ENCODE measurements at places on chromosomes 3 and 15.

GRCh38 chr3:48271763-48272498, 31.0 kb downstream of the ZNF589 start:
- no peak for DNase-seq

- no peak for DNase-seq
These were observed 51.8 kb downstream of the ABI3BP start for GRCh38 chr3:100941451-100941850.

- DNase-seq = no peak
These were observed 175.1 kb upstream of the ATP11B start for GRCh38 chr3:182618085-182618732.

GRCh38 chr15:45796433-45796832, 161.6 kb downstream of the SQOR start:
- DNase-seq = no peak

DNA sequence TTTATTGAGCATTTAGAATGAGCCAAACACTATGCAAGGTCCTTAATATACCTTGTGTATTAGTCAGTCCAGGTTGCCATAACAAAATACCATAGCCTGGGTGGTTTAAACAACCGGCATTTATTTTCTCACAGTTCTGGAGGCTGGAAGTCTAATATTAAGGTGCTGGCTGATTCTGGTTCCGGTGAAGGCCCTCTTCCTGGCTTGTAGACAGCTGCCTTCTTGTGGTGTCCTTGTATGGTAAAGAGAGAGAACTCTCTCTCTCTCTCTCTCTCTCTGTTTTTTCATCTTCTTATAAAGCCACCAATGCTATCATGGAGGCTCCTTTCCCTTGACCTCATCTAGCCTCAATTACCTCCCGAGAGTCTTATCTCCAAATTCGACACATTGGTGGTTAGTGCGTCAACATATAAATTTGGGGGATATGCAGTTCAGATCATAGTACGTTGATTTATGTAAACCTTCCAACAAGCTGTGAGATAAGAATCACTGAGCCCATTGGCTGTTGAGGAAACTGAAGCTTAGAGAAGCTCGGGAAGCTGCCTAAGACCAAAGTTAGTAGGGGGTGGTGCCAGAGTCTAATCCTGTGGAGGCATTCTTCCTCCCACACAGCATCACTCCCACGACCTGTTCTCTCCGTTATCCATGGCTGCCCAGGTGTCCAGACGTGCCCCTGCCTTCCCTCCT, 298.0 kb upstream of the PROK2 start:
- DNase-seq = no peak

DNA sequence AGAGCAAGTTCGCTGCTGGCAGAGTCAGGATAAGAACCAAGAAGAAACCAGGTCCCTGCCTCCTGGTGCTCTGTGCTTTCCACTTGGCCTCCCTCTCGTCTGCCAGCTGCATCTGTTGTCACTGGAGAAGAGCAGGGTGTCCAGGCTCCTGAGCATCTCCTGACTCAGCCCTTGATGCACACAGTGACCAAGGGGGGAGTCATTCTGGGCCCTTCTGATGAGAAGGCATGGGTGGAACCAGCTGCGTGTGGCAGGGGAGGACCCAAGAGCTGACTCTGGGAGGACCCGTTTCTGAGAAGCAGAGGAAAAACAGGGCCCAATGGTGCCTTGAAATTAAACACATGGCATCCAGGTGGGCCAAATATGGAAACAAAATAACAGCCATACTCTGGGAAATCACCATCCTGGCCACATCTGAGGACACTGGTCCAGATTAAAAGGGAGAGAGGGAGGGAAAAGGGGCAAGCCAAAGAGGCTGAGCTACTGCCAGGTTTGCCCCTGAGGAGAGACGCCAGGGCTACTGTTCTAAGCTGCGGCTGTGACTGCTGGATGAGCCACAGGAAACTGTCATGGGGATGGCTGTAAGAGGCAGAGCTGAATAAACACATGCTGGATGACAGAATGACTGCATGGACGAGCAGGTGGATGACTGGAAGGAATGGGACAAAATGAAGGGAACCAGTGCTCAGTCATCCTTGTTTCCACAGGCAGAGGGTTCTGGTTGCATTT, 58.1 kb upstream of the CA12 start:
- DNase-seq = no peak

- no peak for DNase-seq
These were observed at the start of gene TPRG1 for GRCh38 chr3:189171707-189172106. TSS of gene TPRG1 (plus strand) at chr3:189171971. CDS start at chr3:189207385, 35,414 bp downstream.

GRCh38 chr3:114697401-114697800, 403.6 kb downstream of the TIGIT start:
- no peak for DNase-seq

DNA sequence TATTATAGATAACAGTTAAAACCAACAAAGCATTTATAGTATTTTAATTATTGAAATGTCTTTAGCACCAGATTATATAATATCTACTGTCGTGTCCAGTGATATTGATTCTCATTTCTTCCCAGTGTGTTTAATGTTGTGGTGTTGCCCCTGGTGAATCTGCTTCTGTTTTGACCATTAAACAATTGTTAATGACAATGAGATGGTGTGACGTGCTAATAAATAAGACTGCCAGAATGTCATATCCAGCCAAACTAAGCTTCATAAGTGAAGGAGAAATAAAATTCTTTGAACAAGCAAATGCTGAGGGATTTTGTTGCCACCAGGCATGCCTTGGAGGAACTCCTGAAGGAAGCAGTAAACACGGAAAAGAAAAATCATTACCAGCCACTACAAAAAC, 480.0 kb upstream of the ROBO1 start:
- DNase-seq = no peak

DNA sequence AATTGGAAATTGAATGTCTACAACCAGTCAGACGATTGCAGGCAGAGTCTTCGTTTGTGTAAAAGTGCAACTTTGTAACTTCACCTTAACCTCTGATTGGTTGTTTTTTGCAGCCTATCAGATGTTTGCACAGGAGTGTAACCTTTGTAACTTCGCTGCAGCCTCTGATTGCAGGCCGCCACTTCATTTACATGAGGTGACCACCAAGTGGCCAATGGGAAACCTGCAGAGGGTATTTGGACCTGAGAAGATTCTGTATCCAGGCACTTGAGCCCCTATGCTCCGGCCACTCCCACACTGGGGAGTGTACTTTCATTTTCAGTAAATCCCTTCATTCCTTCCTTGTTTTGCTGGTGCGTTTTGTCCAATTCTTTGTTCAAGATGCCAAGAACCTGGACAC, 68.1 kb upstream of the PFN2 start:
- DNase-seq = no peak

GRCh38 chr3:111714305-111714704, 119.2 kb upstream of the ZBED2 start:
- DNase-seq = no peak

- no peak for DNase-seq
These were observed 279.3 kb upstream of the LRRFIP2 start for GRCh38 chr3:37453393-37454389.

DNA sequence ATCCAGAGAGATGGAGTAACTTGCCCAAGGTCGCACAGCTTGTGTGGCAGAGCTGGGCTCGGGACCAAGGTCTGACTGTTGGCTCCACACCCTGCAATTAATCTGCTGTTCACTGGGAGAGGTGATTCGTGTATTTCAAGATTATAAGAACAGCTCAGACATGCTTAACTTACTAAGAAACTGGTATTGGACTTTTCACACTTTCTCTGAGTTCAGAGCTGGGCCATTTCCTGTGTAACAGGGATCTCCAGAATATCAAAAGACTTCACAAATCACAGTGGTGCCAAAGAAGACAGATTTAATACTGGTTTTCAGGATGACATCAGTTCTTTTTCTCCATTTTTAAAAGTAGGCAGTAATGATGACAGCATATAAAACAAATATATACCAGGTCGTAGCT, 156.8 kb upstream of the UBE2E1 start:
- no peak for DNase-seq

- no peak for DNase-seq
These were observed 218.1 kb downstream of the NLGN1 start for GRCh38 chr3:173615661-173616060.

- no peak for DNase-seq
These were observed 18.4 kb upstream of the OCA2 start for GRCh38 chr15:28117432-28117990.

DNA sequence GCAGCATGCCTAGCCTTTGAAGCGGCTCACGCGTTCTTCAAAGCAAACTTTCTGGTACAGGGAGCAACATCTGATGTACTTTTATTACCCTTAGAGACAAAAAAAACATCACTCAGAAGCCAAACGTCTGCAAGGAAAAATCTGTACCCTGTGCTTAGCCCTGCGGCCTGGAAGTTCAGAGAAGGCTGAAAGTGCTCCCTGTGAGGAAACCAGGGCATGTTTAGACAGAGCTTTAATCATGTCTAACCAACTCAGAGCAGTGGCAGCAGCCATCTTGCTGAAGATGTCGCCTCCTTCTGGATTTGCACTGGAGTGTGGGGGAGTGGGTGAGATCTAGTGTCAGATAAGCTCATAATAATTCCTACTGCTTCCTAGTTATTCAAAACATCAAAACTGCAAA, 170.4 kb downstream of the P3H2 start:
- DNase-seq = no peak

DNA sequence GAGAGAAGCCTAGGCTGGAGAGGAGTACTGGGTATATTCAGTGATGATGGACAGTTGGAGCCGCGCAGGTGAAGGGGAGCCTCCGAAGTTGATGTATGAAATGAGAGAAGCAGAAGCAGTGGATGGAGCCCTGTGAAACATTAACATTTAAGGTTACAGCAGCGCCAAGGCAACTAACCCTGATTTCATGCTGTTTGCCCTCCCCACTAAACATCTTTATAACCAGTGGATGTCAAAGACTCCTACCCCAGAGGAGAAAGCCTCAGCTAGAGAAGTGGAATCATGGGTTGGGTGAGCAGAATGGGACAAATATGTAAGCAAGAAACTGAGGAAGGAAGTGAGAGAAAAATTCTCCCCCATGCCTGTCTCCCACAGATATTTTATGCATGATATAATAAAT, 92.0 kb upstream of the NMNAT3 start:
- DNase-seq = no peak

DNA sequence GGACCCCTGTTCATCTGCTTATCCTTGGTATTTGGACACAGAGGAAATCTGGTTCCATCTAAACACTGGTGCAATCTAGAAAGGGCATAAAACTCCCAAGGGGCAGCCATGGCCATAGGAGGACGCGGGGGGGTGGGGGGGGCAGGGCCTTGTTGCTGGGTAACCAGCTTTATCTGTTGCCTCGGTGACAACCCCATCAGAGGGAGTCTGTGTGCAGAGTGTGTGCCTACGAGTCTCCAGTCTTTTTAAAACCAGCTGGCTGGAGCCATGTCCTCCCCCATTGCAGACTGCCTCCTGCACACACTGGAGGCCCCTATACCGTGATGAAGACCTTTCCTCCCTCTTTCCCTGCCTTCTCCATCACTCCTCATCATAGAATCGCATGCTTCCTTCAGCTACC, 26.4 kb upstream of the CORO2B start:
- no peak for DNase-seq

DNA sequence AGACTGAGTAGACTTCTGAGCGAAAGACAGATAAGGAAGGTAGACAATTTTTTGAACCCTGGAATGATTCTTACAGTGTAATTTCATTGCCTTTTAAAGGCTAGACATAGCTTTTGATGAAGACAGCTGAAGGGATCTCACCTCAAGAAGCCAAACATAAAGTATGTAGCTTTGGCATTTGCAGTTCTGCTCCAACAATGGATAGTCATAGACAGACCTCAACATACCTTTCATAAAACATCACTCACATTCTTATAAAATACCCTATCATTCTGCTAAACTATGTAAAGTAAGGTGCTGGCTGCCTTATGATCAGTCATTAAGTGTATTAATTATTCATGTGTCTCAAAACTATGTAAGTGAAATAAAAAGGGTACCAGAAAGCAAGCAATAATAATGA, 70.0 kb downstream of the UBE3A start:
- DNase-seq = no peak

- DNase-seq = no peak
These were observed 1.3 kb downstream of the SLC6A6 start for GRCh38 chr3:14403619-14404155.

- no peak for DNase-seq
These were observed 379.9 kb upstream of the KCNMB2 start for GRCh38 chr3:178156301-178156700.
